ENCODE measurements at places on chromosomes 16 and 17.

DNA sequence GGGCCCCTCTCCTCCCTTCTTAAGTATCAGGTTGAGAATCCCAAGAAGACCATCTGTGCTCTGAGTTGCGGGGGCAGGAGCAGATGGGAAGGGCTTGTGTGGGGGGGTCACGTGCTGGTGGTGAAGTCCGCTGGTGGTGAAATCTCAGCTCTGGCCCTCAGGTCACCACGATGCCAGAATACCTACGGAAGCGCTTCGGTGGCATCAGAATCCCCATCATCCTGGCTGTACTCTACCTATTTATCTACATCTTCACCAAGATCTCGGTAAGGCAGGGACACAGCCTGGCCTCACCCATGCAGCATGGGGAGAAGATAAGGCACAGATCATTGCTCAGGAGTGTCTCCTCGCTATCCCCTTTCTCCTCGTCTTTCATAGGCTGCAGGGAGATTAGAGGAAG, 29.7 kb downstream of the SLC5A11 start:
- DNase-seq, result no peak

GRCh38 chr17:79114458-79115301, 40.1 kb downstream of the ENGASE start:
- no peak for DNase-seq

DNA sequence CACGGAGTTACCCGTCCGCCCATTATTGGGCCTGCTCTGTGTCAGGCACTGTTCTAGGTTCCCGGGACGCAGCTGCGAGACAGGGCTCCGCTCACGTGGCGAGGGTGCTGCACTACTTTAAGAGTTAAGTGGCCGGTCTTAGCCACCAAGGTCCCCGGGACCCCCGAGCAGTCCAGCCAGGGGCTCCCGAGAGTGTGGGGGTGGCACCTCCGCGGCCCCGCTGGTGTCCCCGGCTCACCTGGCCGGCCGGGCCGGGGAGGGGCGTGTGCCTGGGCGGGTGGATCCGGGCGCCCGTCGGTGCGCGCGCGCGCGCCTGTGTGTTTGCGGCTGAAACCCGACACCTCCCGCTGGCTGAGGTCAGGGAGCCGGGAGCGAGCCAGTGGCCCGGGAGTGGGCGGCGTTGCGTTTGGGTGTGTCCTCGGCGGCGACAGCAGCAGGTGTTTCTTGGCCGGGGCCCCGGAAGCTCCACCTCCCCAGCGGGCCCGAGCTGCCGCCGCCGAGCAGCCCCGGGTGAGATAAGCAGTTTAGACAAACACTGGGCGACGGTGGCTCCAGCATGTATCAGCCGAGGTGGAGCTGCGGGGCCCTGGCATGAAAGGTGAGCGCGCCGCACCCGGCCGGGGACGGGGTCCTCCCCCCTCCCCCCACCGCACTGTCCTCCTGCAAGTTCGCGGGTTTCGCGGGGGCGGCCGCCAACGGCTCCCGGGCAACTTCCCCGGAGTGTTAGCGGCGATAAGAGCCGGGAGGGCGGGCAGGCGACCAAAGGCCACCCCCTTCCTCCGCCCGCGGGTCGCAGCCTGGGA, at the start of gene GSE1:
TSS of gene GSE1 (plus strand) at position 522 of the 803 bp plus-strand sequence. CDS start at position 592, 70 bp downstream.
- DNase-seq, result peak; percentile 57

DNA sequence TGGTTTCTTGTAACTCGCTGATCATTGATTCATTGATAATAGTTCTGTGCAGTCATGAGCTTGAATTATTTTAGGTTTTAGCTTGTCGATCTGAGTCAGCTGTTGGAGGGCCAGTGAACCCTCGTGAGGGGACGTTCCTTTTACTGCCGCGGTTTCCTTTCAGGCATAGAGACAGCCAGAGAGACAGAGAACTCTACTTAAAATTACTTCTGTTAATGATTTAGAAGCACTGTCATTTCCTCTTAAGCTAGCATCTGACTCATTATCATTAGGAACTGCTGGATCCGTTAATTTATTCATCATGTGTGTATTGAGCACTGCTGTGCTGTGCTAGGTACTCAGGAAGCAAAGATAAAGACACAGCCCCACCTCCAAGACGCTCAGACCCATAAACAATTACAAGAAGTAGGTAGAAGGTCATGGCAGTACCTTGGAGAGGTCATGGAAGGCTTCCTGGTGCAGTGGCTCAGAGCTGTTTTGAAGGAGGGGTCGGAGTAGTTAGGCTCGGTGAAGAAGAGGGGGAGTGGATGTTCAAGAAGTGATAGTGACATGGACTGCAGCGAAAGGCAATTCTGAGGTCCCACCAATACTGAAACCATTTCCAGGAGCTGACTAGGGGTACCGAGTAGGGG, 3.3 kb downstream of the PGS1 start:
- peak; percentile 35 for DNase-seq

GRCh38 chr16:60771138-60771537, 1265.1 kb downstream of the CDH8 start:
- no peak for DNase-seq

DNA sequence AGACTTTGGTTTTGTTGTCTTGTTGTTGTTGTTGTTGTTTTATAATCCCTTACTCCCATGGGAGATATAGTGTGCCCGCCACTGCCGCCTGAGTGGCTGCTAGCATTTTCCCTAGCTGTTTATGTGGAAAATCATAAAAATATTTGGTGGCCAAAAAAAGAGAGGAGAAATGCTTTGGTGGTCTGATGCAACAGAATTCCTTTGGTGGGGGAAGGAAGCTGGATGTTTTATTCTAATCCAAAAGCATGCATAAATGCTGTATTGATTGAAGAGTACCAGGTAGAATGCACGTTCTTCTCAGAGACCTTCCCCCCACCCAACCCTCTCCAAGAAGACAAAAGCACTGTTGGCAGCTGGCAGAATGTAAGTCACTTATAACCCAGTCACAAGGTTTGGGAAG, 93.2 kb downstream of the C17orf67 start:
- no peak for DNase-seq

DNA sequence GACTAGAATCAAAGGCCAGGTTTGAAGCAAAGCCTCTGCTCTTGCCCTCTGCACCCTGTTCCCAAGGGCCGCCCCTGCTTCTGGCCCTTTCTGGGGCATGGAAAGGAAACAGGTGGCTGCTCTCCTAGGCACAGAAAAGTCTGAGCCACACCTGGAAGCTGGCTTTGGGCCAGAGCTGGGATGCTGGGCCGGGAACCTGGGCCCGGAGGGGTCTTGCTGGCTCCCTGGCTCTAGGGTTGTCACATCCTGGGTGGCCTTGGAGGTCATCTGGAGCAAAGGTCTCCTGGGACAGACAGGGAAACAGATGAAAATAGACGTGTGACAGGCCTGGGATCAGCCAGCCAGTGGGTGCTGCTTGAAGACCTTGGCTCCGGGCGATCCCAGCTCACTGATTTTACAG, 74.1 kb upstream of the LHX1 start:
- DNase-seq, result no peak

- DNase-seq, result peak; percentile 64
These were observed 757 bp downstream of the ORMDL3 start for GRCh38 chr17:39926588-39927100.

- no peak for DNase-seq
These were observed 319.4 kb downstream of the XYLT1 start for GRCh38 chr16:17151335-17151734.

GRCh38 chr16:51757124-51757470, 606.0 kb upstream of the SALL1 start:
- DNase-seq, result no peak

DNA sequence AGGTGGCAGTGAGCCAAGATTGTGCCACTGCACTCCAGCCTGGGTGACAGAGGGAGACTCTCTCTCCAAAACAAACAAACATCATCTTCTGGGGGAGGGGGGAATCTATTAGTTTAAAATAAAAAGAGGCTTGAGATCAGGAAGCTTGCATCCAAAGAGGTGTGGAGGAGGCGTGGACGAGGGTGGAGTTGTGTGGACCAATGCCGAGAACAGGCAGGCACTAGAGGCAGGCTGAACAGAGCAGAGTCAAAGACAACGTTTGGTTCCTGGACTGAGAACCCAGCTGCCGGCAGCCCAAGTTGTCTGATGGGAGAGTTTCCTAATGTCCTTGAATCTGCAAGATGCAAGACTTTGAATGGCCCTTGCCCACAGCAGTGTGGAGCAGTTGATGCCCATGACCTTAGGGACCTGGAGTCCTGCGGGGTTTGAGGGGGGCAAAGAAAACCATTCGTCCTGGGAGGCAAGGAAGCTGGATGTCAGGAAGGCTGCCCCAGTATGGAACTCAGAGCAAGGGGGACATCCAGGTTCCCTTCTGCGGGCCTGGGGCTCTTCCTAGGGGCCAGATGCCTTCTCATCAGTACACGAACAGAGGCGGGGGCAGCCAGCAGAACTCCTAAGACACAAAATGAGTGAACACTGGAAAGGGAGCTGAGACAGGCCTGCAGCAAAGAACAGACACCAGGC, 9.2 kb downstream of the TBC1D16 start:
- no peak for DNase-seq

GRCh38 chr16:16041196-16041892, 91.9 kb downstream of the ABCC1 start:
- DNase-seq, result no peak

GRCh38 chr16:51328733-51329132, 177.7 kb upstream of the SALL1 start:
- DNase-seq, result no peak

DNA sequence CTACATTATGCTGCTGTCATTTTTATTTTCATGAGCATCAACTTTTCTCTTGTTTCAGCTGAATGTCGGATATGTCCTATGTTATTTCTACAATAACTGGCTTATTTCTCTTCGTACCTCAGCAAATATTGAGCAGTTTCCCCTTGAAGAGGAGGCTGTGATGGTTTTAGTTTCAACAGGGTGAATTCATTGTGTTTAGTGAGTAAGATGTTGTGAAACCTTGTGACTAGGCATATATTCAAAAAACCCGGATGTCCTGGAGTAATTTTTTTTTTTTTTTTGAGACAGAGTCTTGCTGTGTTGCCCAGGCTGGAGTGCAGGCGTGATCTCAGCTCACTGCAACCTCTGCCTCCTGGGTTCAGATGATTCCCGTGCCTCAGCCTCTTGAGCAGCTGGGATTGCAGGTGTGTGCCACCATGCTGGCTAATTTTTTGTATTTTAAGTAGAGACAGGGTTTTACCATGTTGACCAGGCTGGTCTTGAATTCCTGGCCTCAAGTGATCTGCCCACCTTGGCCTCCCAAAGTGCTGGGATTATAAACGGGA, 11.1 kb downstream of the CPD start:
- DNase-seq, result no peak

- DNase-seq, result no peak
These were observed 2.2 kb downstream of the RNF213 start for GRCh38 chr17:80262775-80263244.

DNA sequence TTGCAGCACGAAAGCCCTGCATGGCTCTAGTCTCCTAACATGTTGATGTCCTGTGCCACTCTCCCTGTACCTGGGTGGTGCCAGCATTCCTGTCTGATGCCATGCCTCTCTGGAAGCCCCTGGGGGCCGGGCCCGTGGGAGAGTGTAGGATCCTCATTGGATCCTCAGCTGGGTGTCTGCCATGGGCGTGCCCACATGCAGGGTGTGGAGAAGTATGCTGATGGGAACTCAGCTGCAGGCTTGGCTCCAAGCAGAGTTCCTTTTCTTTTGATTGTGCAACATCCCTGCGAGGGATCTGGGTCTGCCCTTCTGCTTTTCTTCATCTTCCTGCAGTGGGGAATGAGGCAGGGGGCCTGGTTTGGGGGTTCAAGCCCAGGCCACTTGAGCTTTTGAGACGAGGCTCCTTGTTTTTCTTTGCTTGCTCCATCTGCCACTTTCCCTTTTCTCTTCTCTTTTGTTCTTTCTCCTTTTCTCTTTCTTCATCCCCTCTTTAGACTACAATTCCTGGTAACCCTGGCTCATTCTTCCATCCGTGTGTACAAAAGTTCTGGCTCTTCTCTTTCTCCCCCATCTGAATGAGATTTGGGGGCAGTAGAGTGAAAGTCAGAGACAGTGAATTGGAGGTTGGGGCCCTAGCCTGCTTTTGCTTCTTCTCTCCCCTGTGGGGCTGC, 32.9 kb downstream of the KSR1 start:
- no peak for DNase-seq

DNA sequence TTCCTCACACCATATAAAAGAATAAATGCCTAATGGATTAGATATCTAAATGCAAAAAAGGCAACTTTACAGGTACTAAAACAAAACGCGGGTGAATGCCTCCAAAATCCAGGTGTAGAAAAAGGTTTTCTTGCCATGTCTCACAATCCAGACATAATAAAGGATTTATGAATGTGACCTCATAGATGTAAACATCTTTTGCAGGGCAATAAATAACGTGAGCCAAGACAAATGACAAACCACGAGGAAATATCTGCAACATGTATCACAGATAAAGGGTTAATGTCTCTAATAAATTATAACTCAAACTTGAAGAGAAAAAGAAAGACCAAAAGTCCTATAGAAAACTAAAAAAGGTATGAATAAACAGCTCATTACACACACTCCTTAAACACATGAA, 180.7 kb downstream of the PARN start:
- no peak for DNase-seq

GRCh38 chr17:51079049-51079448, 41.6 kb downstream of the SPAG9 start:
- no peak for DNase-seq

GRCh38 chr16:87700406-87701077, 65.2 kb downstream of the KLHDC4 start:
- no peak for DNase-seq

DNA sequence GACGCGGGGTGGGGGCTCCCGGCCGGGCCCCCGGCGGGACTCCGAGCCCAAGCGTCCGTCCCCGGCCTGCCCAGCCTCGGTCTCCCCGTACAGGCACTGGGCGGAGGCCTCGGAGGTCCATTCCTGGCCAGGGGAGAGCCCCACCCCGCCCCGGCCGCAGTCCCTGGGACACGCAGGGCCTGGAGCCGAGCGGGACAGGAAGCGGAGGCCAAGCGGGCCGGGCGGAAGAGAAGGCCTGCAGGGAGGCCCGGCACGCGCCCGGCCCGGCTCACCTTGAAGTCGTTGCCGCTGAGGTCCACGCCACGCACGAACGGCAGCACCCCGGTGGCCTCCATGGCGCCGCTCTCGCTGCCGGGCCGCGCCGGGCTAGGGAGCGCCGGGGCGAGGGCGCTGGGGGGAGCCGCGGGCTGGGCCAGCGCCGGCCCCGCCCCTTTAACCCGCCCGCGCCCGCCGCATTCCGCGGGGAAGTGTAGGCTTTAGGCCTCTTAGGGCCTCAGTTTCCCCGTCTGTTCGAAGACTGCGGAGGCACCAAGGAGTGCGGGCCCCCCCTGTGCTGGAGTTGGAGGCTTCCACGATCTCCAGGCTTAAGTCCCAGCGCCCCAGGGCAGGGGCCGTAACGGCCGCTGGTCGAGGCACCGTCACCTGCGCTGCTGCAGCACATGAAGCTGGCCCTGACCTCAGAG, at the start of gene FLII:
TSS of gene FLII (minus strand) at position 383 of the 683 bp plus-strand sequence. CDS start at position 335, 48 bp downstream.
- DNase-seq, result peak; percentile 50

DNA sequence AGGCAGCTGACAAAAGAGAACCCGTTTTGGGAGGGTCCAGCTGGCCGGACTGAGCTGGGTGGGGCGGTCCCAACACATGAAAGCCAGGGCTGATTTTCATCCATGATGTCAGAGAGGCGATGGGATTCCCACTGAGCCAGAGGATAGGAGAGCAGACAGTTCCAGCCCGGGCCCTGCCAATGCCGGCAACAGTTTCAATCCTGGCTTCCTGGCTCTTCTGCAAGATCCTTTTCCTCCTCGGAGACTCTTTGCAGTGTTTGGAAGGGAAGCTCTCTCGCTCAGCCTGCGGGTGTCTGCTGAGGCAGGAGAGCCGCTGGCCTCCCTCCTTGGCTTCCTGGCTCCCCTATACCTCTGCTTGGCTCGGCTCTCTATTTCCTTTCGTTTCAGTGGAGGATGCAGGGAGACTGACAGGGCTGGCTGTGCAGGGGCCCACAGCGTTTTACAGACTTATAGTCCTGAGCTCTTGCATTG, 145.5 kb upstream of the SOX9 start:
- DNase-seq, result no peak
